ENCODE measurements at places on chromosomes 1 and 21.

- DNase-seq = peak; percentile 28
Measured at GRCh38 chr21:37073417-37074196, 553 bp downstream of the TTC3 start.

- DNase-seq = no peak
Measured at GRCh38 chr1:16180291-16180824, 24.5 kb upstream of the EPHA2 start.

DNA sequence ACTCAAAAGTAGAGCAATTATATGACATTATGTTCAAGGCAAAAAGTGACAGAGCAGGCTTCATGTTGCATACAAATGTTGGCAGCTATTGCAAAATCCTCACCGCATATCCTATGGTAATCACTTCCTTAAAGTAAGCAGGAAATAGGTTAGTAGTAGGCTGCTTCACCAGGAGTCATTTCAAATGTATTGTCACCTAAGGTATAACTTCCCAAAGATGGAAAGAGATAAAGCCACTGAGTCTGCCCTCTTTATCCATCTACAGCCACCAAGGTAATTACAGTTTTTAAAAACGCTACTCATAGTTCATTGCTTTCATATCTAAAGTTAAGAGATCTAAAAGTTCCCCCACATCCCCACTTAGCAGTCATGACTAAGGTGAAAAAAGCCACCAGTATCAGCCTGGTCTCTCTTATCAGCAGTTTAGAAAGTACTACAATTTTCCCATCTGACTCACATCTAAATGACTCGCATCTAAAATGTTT, 31.6 kb upstream of the UBE2U start:
- no peak for DNase-seq

DNA sequence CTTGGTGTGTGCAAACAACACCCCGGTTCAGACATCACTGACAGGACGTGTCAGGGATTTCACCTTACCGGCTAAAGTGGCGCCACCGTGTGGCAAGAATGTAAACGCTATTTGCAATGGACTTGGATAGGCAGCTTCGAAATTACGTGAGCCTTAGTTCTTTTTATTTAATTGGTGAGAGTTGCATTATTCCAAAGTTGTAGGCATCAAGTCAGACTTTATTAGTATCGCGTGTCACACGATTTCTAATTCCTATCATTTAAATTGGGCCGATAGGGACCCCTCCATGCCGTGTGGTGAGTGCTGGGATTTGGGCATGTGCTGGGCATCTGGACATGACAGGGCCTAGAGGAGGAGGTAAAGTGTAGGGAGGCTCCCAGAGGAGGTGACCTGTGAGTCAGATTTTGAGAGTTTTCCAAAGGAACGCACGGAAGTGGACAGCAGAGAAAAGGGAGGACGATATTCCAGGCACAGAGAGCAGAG, 14.5 kb upstream of the CPT2 start:
- peak; percentile 84 for DNase-seq

DNA sequence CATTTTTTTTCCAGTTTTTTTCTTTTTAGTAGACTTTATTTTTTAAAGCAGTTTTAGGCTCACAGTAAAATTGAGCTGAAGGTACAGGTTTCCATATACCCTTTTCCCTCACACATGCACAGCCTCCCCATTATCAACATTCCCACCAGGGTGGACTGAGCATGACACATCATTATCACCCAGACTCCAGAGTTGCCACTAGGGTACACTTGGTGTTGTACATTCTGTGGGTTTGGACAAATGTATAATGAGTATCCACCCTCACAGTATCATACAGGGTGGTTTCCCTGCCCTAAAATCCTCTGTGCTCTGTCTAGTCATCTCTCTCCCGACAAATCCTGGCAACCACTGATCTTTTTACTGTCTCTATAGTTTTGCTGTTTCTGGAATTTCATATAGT, 3.0 kb upstream of the AIM2 start:
- no peak for DNase-seq

GRCh38 chr1:8274352-8274751, 43.6 kb upstream of the SLC45A1 start:
- DNase-seq = no peak

- no peak for DNase-seq
Measured at GRCh38 chr1:114468047-114468446, 43.0 kb downstream of the TRIM33 start.

DNA sequence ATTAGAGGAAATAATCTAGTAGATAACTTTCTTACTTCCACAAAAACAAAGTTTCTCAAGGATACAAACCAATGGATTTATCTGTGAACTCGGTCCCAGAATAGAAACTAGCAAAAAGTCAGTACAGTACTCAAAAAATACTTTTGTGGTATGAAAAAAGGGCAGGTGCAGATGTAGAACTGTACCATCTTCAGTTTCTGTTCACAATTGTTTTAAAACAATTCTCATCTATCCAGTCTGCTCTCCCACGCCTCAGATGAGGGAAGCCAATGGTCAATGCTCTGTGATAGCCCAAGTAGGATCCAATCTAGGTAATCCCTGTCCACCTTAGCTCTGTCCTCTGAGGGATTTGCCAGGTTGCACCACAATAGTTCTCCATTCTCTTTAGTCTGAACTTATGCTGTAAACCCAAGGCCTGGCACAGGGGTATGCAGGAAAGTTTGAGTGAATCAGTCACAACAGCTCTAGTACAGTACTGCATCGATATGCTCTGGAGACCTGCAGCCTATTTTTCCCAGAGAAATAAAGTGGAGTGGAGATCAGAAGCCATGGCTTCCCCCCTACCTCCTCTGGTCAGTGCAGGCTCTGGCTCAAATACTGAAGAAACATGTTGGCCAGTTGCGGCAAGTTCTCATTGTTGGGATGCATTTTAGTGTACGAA, 1.4 kb downstream of the KTI12 start:
- no peak for DNase-seq

GRCh38 chr1:119080586-119080985, 59.9 kb downstream of the WARS2 start:
- no peak for DNase-seq

DNA sequence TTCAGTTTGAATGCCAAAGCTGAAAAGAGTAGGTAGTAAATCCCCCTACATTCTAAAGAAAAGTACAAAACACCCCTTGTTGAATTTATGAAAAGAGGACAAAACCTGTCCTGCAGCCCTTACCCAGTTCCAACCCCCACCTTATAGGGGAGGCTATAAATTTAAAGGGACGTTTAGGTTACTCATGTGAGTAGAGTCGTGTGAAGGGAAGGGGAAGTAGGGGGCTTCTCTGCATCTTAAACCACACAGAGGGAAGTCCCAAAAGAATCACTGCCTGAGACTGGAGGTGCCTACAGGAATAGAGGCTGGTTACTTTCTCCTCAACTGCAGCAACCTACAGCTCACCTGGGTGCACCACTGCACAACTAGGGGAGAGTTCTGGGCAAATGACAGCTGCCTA, 36.7 kb upstream of the KIRREL1 start:
- no peak for DNase-seq

- no peak for DNase-seq
Measured at GRCh38 chr1:199197695-199198094, 558.9 kb downstream of the PTPRC start.

GRCh38 chr1:14486401-14487201, 111.9 kb upstream of the KAZN start:
- DNase-seq = no peak

DNA sequence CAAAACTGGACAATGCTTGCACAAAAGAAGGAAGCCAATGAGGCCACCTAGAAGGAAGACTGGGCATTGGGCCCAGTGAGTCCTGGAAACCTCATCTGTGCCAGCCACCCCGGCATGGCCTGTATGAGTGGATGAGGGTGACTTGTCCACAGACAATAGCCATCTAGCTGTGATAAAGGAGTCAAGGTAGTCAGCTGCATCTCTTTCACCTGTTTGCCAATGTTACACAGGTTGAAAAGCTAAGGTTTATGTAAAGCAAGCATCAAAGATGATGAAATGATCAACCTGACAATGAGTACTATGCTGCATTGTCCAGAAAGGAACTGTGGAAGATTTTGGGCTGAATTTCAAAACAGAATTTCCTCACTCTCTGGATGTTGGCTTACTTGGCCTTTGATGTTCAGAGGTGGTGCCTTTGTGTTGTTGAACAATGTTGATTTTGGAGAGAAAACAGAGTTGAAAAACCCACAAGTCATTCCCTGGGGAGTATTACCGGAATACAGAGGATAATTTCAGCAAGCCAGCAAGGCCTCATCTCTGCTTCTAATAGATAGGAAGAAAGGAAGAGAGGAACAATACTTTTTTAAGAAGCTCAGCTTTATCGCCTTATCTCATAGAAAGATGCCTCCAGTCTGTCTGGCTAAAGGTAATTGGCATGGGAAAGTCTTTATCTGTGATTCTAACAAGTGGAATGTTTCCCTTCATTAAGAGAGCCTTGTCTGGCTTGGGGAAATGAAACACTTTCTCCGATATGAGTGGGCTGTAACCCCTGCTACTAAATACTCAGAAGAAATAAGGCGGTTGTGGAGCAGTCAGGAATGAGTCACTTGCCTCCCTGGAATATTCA, 11.4 kb upstream of the SELE start:
- DNase-seq = no peak

DNA sequence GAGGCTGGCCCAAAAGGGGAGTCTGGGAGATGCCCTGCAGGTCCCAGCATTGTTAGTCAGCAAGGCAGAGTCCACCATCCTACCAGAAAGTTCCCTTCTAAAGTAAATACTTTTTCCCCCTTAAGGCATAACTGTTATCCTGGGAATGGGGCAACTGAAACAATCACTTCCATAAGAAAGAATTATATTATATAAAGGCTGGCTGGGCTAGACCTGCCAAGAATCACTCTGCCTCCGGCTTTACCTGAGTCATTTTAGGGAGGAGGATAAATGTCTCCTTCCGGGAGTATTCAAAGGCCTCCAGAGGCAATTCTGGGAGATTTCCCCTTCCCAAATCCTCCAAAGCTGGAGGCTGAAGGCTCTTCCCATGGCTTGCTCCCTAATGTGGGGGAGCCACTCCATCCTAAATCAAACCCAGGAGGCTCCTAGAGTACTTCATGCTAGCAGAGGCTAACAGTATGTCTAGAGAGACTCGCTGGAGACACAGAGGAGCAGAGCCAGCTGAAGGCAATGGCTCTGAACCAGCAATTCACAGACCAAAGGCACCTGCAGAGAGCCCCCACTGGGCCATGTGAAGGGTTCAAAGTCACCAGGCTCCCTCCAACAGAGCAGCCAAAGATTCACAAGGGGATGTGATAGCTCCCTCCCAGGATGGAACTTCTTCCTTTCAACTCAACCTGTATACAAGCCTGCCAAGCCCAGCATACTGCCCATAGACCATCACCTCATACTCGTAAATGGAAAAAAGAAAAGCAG, 116.0 kb downstream of the ASTN1 start:
- DNase-seq = no peak

GRCh38 chr1:57401671-57402070, 22.2 kb downstream of the DAB1 start:
- DNase-seq = no peak

DNA sequence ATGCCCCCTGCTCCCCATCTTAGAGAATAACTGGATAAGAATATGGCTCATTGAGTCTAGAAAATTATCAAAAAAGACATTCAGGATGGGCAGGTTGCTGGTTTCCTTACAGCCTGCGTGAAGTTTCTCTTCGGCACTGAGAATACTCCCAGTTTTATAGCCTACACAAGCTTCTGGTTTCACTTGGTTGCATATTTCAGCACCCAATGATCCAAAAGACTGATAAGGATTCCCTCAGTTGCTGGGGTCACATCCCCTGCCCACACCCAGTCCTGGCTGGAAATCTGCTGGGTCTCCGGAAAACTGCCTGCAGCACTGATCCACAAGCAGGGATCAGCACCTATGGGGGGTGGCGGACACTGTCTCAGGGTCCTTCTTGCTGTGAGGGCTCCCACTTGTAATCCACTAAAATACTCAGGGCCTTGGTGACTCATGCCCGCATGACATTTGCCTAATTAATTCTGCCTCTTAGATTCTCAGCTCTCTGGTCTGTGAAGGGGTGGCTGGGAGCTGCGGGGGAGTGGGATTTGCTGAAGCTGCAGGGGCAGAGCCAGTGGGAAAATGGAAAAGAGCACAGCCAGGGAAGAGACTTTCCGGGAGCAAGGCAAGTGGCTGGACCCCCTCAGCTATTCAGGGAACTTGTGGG, 142.5 kb downstream of the ZNF648 start:
- no peak for DNase-seq

DNA sequence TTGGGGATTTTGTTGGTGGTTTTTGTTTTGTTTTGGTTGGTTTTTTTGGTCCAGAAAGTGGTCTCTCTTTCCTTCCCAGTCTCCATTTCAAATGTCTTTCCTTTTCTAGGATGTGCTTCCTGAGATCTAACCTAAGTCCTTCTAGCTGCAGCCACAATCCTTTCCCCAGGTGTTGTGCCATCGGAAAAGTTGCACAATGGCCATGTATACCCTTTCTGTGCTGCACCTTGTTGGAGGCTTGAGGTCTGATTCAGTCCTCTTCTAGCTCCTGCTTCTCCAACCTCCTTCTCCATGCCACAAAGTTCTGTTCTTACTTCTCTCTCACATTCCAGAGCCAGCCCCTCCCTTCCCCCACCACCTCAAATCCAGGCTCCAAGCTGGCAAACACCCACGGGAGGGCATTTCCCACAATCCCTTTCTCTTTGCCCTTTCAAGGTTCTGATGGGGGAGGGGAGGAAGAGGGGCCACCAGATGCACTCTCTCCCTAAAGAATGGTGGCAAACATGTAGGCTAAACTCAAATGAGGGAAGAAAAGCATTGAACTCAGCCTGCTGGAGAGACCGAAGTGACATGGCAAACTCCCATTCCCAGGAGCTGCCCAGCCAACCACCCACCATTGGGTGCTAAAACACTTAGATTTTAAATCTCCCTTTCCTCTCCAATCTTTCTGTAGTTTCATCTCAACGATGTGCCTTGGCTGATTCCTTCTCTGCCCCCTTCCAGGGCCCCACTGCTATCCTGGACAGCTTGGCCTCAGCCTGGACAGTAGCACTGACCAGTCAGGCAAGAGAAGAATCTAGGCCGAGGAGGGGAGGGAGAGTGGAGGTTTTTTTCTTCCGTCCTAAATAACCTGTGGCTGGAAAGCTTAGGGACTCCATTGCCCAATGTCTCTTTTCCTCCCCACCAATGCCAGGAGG, 2.9 kb downstream of the KCNJ10 start:
- no peak for DNase-seq

DNA sequence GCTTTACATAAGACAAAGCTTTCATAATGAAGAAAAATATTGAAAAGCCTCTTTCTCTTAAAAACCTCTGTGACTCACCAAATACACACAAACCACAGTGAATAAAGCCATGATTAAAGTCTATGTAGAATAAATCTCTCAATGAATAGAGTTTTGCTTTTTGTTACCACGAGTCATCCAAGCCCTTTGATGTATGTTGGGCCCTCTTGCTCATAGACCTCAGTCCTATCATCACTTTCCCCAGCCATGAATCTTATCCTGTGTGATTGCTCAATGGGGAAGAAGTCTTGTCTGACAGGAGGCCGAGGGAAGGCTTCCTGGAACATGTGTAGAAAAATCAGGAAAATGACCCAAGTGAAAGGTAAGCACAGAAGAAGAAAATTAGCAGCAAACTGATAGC, 60.8 kb downstream of the NGF start:
- no peak for DNase-seq

DNA sequence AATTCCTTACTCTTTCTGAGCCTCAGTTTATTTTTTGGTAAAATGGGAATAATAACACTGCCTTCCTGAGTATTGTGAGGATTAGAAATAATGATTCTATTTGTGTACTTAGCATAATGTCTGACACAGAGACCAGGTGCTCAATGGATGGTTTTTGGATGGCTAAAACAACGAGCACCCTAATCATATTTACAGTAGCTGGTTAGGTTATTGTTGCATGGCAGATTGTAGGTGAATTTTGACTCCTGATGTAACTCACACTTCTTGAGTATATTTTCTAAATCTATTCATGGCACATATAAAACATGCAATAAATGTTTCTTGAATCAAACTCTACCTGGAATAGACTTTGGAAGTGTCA, 11.9 kb upstream of the DUSP10 start:
- no peak for DNase-seq
